ENCODE measurements at places on chromosomes 5 and 9.

DNA sequence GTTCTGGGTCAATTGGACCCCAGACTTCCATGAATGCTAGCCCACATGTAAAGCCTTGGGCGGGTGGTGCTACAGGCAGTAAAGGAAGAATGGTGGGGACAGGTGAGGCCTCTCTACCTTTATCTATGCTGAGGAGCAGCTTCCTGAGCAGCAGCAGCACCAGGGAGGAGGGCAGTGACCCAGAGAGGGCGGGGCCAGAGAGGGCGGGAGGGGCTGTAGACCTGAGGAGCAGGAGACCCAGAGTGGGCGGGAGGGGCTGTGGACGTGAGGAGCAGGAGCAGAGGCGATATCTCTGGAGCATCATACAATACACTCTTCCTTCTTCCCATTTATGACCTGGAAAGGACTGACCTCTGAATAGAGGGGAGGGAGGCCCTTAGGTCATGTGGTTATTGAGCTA, 165.9 kb downstream of the MTRR start:
- no peak for DNase-seq

GRCh38 chr9:90838098-90838497, 36.5 kb downstream of the SYK start:
- no peak for DNase-seq

GRCh38 chr5:124349931-124350330, 396.5 kb downstream of the ZNF608 start:
- no peak for DNase-seq

DNA sequence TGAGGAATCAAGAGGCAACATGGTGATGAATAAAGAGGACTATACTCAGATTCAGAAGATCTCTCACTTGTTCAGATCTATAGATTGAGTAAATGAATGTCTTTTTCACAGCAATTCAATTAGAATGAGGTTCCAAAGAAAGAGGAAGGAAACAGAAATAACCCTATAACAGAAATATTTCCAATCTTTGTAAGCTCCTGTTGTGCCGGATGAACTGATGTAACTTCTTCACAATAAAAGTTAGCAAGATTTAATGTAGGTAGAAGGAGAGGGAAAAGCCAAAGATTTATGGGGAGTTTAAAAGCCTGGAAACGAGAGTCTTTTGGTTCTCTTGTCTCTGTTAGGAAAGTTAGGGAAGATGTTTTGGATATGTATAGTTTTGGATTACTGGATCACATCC, 92.1 kb downstream of the PBX3 start:
- DNase-seq: no peak

DNA sequence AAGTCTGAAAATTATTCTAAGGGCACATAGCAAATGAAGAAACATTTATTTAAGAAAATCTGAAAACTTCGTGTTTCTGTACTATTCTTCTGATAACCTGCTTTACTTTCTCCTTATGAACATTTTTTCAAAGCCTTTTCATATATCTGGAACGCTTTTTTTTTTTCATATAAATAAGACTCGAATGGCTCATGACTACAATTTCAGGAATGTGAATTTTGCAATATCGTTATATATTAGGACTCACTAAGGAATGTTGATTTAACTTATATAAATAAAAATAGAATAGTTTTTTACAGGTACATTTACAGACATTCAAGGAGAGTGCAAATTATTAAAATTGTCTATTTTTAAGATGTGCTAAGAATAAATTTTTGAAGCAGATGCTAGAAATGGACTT, 42.9 kb downstream of the GPBP1 start:
- DNase-seq: no peak

DNA sequence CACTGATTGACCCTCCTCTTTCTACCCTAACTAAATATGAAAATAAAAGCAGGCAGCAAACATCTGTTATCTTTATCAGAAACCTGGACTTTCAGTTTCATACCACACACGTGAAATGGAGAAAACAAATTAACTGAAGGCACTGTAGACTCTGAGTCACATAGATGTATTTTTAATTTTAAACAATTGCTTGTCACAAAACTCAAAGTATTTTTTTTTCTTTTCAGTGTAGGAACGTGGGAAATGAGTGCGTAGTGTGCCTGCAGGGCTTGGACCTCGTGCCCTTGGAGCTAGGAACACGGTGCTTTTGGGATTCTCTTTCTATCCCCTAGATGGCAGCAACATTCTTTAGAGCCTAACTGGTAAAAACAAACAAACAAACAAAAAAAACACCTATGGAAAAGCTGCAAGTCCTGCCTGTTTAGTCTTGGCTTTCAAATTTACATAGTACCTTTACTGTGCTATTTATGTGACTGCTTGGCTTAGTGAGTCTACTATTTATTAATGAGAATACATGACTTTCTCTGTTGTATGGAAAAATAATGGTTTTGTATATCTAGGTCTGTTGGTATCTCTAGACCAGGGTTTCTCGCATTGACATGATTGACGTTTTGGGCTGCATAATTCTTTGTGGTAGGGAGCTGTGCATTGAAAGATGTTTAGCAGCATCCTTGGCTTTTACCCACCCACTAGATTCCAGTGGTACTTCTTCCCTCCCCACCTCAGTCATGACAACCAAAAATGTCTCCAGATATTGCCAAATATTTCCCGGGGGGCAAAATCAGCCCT, 16.8 kb upstream of the ACTBL2 start:
- no peak for DNase-seq

GRCh38 chr5:43338862-43339261, 25.6 kb upstream of the HMGCS1 start:
- no peak for DNase-seq

DNA sequence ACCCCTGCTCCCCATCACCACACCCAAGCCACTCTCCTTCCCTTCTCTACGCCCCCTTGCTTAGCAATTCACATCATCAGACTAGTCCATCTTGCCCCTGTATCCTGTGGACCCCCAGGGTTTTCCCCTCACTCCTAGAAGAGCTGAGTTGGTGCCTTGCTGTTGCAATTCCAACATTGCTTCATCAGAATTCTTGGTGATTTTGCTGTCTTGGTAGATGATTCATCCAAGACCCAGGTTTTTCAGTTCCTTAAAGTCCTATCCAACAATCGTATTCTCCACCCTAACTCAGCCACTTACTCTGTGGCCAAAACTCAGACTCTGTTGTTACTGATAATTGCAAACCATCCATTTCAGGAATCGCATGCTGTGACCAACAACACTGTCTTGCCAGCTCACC, 21.4 kb upstream of the CCNJL start:
- no peak for DNase-seq

- DNase-seq: peak; percentile 76
Observed at GRCh38 chr5:91074615-91075014, 308.5 kb downstream of the ARRDC3 start.

GRCh38 chr5:120062515-120062917, 401.6 kb upstream of the PRR16 start:
- peak; percentile 23 for DNase-seq

Data from AG04449 (cell line).